ENCODE measurements at places on chromosomes 5 and 9.

DNA sequence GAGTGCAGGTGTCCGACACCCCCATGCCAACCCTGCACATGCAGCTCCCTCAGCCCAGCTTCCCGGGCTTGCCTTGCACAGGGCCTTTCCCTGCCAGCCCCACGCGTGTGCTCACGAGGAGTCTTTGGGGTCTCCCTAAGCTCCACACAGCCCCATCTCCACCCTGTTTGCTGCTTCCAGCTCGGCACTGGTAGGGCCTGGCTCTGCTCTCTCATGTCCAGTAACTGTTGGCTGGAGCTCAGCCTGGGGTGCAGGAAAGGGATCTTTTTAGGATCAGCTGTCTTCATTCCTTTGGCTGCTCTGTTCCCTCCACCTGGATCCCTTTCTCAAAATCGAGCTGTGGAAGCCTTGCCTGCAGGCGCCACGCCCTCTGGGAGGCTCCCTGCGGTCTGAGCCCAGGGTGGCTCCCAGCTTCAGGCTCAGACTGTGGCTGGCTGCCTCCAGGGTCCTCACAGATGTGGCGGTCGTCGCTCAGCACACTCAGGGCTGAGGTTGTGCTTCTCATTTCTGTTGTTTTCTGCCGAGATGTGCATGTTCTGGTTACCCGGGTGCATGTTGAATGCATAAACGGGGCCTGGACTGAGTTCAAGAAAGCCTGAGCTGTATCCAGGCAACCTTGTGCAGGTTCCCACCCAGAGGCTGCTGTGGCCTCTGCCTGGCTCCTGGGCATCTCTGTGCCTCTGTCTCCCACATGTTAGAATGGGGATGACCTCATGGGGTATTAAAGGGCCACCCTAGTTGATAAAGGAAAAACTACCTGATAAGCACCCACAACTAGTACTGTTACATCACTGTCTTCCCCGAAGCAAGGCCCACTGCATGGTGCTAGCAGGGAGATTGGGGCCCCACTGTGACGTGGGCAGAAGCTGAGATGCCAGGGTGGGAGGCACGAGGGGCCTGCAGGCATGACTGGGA is 4.3 kb downstream of the CACNA1B start:
- no peak for DNase-seq

DNA sequence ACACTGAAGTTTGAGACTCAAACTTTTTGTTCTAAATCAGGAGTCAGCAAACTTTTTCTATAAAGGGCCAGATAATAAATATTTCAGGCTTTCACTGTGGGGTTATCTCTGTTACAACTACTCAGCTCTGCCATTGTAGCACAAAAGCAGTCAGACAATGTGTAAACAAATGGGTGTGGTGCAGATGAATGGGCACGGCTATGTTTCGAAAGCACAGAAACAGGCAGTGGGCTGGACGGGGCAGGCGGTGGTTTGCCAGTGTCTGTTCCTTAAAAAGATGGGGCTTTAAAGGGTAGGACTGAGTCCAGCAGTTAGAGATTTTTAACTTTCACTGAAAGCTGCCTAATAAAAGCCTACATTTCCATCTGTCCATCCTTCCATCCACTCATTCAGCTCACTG is 48.9 kb downstream of the PFDN1 start:
- DNase-seq, result no peak

GRCh38 chr5:68528821-68529273 is 313.3 kb downstream of the PIK3R1 start:
- DNase-seq, result no peak

DNA sequence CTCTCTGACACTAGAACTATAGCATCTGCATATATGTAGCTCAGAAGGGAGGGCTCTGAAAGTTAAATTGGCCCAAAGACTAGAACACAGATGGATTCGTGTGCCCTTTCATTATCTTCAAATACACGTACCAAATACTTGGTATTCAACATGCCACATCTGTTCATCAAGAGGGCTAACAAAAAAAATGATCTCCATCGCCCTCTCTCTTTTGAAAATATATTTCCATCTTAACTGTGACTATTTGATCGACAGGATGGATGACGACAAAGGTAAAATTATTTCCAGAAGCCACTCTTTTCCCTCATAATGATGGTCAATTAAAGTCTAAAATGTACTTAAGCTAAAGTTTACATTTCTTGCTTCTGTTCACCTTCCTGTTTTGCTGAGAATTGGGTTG is 77.0 kb downstream of the SEMA6A start:
- DNase-seq, result no peak

DNA sequence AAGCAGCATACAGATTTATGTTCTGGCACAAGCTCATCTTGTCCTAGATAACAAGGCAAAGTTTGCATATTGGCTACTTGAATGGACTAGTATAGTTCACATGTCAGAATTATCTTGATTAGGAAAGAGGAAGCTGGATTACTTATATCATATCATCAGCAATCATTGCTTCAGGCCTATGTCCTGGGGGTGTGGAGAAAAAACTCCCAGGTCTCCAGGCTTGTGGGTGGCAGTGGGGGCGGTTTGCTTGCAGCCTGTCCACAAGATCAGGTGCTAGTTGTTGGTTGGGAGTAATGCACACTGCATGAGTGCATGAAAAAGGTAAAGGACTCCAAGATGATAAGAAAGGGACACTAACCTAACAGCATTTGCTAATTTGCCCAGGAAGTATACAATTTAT is 326.4 kb upstream of the PDE4D start:
- no peak for DNase-seq

DNA sequence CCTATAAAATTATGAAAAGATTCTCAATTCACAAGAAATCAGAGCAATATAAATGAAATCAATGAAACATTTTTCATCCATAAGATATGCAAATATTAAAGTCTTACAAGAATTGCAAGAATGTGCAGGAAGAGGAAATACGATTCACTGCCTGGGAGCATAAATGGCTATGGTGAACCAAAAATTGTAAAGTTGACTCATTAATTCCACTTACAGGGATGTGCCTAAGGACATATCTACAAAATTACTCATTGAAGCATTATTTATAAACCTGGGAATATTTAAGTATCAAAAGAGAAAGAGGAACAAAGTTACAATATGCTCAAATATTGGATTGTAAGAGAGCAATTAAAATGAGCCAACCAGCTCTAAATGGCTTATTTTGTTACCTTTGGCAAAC is 6.9 kb upstream of the NIPSNAP3A start:
- no peak for DNase-seq

DNA sequence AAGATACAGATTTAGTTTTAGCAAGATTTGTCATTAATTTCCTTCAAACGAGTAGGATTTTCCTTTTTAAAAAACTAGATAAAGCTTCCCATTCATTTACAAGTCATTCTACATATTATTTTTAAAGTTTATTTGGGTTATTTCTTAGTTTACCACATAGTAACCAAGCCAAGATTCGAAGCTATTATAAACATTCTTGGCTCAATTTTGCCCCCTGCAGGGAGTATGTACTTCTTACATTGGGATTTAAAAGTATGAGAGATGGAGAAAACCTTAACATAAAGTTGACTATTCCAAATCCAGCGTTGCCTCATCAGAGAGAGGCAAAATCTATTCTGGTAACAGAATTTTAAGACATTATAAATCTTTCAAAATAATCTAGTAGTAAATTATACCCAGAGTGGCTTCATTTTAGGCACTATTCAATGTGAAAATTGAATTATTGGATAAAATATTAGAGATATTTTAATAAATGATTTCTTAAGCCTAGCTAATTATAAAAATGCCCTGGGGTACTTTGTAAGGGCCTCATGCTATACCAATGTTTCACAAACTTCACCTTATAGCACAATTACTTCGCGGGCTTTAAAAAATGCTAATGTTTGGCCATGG is 39.1 kb downstream of the FBN2 start:
- no peak for DNase-seq

DNA sequence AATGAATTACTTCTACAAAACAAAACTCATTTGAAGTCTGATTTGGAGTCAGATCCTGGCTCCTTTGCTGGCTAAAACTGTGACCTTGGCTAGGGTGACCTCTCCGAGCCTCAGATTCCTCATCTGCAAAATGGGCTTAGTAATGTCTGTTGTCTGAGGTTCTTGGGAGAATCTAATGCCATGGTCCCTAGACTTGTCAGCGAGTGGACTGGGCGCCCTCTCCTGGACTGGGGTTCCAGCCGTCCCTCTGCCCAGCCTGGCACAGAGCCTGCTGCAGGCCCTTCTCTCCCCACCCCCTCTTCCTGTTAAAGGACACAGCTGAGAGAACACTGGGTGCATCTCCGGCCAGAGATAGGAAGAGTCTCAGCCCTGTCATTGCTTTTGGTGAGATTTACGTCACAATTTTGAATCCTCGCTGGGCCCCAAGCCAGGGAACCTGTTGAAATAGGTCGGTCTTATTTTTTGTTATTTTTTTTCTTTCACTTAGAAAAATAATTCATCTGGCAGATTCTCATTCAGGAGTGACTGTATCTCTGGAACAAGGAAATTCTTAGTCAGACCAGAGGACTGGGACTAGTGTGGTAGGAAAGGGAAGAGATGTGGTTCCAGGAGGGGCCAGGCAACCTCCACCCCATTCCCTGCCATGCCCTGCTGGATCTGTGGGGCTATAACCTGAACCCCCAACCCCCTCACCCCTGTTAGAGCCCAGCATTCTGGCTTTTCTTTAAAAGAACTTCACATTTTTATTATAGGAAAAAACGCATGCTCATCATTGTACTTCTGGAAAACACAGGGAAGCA is 48.2 kb upstream of the RPL26L1 start:
- peak; percentile 8 for DNase-seq

All from NK-92 treated with Interleukin-12 subunit alpha and Interleukin-12 subunit beta, amount 100 ng/mL, for 24 hours (cell line).